ENCODE measurements at places on chromosomes 7 and 10.

DNA sequence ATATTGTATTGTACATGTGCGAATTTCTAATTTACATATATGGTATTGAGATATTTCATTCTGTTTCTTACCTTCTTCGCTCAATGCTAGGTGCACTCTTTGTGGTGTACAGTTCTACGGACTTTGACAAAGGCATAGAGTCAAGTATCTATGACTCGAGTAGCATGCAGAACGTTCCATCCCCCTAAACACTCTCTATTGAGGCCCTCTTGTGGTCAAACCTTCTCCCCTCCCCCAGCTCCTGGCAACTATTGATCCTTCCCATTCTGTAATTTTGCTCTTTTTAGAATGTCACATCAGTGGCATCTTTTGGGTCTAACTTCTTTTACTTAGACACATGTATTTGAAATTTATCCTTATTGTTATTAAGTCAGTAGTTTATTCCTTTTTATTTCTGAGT is 30.7 kb upstream of the GDF10 start:
- DNase-seq = no peak

- DNase-seq = peak; percentile 45
Observed at GRCh38 chr10:11225935-11226334, 208.3 kb downstream of the CELF2 start.

- DNase-seq = no peak
Observed at GRCh38 chr7:34156336-34156735, 251.0 kb downstream of the BMPER start.

- DNase-seq = no peak
Observed at GRCh38 chr7:111639934-111640333, 77.6 kb upstream of the IMMP2L start.

DNA sequence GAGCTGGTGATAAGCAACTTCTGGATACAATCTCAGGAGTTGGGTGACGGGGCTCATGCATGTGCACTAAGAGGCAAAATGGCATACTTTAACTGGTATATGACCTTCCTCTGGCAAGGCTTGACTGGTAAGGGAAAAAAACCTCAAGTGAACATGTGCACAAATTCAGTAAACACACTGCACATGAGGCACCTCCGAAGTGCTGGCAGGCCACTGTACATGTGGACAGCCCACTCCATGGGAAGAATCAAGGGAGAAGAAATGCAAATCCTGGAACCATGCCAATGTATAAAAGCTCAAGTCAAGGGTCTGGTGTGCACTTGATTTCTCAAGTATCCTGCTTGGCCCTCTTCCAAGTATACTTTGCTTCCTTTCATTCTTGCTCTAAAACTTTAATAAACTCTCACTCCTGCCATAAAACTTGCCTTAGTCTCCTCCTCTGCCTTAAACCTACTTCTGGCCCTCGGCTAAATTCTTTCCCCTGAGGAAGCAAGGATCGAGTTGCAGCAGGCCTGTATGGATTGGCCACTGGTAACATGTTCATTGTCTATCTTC is 167.2 kb downstream of the RAMP3 start:
- no peak for DNase-seq

DNA sequence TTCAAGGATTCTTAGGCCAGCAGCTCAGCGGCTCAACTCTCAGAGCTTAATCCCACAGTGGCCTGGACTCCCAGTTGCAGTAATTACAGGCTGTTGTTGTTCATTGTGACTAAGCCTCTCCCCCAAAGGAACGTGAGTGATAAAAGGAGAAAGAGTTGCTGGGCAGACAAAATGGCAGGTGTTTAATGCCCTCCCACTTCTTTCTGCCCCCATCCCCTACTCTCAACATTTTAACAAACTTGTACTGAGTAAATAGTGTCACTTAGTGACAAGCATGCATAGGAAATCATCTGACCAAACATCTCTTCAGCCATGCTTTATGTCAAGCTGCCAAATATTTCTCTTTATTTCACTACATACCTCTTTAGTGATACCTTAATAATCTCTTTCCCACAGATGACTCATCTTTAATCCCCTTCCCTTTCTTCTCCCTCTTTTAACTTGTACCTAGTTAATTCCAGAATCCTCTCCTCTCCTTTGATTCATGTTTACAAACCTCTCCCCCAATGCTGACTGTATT is 12.4 kb upstream of the MTERF1 start:
- DNase-seq = no peak

DNA sequence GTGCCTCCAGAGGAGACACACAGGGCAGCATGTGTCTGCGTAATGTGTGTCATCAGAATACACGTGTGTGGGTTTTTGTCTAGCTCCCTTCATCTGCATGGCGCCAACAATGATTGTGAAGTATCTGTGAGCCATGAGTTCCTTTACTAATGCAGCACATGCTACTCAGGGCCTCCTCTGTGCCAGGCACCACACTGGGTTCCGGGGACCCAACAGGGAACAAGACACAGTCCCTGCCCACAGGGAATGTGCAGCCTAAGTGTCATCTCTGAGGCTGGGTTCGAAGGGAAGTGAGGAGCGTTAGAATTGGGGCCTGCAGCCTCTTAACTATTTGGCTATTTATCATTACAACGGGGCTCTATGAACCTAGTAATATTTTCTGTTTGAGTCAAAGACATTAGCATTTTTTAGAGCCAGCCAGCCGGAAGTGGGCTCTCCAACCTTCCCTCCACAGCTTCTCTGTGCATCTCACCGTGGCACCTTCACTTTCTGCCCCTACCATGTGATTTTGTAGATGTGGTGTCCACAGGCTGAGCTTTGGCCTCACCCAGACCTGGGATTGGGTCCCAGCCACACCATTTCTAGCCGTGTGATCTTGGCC is 43.9 kb upstream of the SRGN start:
- DNase-seq = no peak

DNA sequence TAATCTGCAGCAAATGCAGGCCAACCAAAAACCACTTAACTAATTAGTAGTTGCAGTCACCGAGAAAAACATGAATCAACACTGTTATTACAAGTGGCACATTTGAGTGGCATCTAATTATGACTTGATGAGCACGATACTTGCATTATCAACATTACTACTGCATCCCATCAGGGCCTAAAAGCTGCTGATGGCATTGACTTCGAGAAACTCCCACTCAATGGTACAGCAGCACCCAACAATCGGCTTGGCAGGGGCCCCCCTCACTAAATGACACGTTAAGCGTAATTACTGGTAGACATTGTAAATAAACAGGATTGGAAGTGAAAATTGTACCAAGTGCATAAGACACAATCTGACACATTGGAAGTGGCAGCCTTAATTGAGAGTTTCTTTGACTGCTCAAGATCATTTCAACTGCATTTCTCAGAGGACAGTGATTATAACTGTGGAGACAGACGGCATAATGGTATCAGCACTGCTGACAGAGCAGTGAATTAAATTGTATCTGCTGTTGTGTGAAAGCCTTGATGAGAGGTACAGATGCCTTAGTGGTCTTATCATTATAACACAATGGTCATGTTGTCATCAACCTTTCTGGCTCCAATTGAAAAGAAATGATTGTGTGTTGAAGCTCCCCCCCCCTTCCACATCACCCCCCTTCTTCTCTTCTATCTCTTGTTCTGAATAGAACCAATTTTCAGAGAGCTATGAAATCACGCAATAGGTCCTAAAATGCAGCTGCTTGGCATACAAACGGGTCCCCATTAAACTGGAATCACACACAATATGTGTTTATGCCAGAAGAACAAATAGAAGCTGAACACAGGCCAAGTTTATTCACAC is 43.4 kb downstream of the SHTN1 start:
- DNase-seq = no peak

GRCh38 chr7:2011266-2012043 is 221.3 kb downstream of the MAD1L1 start:
- DNase-seq = no peak
